Activated naive CD8-positive, alpha-beta T cell treated with anti-CD3 and anti-CD28 coated beads, Interleukin-2, amount 50 U/mL, for 24 hours (primary cell): ENCODE measurements at places on chromosomes 16 and 17.

- no peak for DNase-seq
Observed at GRCh38 chr16:78252757-78253156, 153.3 kb downstream of the WWOX start.

- DNase-seq: no peak
Observed at GRCh38 chr16:10296956-10297340, 88.9 kb upstream of the ATF7IP2 start.

- no peak for DNase-seq
Observed at GRCh38 chr17:497241-498034, 144.8 kb upstream of the RPH3AL start.

DNA sequence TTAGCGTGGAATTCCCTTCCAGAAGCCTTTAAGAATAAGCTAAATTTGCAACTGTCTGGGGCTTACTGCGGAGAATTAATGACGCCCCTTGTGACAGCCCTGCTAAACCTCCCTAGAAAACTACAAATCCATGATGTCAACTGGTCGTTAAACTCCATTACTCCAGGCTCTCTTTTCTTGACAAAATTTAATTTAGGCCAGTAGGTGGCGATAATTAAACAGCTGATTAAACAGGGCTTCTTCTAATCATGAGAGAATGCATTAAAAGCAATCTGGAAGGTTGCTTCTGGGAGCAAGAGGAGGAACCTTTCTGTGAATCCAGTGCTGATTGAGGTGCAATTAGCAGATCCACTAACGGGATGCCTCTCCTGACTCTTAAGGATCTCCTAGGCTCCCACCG, 8.1 kb upstream of the NLRP1 start:
- no peak for DNase-seq

DNA sequence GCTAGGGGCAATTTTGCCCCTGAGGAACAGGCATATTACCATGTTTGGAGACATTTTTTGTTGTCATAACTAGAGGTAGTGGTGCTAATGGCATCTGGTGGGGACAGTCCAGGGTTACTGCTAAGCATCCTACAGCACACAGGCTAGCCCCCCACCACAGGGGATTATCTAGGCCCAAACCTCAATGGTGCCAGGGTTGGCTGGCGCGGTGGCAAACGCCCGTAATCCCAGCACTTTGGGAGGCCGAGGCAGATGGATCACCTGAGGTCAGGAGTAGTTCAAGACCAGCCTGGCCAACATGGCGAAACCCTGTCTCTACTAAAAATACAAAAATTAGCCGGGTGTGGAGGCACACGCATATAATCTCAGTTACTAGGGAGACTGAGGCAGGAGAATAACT, 15.2 kb downstream of the C1QTNF1 start:
- DNase-seq: no peak

- no peak for DNase-seq
Observed at GRCh38 chr17:63434951-63435571, 11.0 kb downstream of the CYB561 start.

DNA sequence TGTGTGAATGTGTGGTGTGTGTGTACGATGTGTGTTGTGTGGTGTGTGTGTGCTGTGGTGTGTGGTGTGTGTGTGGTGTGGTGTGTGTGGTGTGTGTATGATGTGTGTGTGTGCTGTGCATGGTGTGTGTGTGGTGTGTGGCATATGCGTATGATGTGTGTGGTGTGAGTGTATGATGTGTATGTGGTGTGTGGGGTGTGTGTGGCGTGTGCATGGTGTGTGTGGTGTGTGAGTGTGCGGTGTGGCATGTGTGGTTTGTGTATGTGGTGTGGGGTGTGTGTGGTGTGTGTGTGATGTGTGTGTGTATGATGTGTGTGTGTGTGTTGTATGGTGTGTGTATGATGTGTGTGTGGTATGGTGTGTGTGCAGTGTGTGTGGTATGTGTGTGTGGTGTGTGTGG, 50.5 kb upstream of the MPHOSPH6 start:
- DNase-seq: no peak

DNA sequence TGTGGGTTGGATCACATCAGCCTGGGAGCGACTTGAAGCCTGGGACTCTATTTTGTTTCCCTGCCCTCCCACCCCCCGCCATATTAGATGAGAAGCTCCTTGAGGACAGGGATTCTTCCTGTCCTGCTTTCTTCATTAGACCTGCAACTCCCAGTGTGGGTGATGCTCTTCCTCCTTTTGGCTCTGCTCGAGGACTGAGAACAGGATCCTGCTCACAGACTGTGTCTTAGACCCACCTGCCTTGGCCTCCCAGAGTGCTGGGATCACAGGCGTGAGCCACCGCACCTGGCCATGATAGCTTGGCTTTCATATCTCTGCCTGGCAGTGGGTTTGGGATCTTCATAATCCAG, 21.5 kb upstream of the TNS4 start:
- no peak for DNase-seq

DNA sequence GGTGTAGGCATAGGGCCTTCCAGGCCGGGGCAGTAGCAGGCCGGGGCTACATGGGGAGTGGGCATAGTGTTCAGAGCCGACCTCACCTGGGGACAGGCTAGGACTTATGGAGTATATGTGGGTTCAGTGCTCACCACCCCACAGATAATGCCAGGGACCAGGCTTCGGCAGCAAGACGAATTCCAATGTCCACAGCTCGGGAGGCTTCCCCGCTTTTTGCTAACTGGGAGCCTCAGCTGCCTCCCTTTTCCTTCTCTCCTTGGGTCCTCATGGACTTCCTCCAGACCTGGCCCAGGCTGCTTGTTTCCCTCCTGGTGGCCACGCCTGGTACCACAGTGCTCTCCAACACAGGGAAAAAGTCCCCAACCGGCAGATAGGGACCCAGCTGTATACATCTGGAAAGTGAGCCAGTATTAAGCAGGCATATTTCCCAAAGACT, 20.1 kb upstream of the SLC46A1 start:
- DNase-seq: no peak

DNA sequence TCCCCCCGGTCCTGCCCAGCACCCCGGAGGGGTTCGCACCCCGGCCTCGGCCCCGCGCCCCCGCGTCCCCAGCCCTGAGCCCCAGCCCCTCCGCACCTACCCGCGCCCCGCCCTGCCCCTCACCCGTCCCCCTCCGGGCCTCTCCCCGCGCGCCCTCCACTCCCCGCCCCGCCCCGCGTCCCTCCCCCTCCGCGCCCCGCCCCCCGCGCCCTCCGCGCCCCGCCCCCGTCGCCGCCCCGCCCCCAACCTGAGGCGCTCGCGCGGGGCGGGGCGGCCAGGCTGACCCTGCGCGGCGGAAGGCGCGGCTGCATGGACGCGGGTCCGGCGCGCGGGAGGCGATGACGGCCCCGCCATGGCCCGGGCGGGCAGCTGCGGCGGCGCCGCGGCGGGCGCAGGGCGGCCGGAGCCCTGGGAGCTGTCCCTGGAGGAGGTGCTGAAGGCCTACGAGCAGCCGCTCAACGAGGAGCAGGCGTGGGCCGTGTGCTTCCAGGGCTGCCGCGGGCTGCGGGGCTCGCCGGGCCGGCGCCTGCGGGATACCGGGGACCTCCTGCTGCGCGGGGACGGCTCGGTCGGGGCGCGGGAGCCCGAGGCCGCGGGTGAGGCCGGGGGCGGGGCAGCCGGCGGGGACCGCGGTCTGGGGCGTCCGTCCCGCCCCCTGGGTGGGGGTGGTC, at the start of gene SPIRE2:
Gene SPIRE2 (plus strand): TSS at position 277 of the 671 bp plus-strand sequence. CDS start 76 bp downstream, at position 353.
- DNase-seq: peak; percentile 73

GRCh38 chr17:37240381-37240780, 135.4 kb upstream of the C17orf78 start:
- no peak for DNase-seq

- DNase-seq: peak; percentile 61
Observed at GRCh38 chr17:29592850-29593551, at the start of gene ANKRD13B. TSS of gene ANKRD13B (plus strand) at chr17:29593132. CDS start at chr17:29593622, 490 bp downstream.

DNA sequence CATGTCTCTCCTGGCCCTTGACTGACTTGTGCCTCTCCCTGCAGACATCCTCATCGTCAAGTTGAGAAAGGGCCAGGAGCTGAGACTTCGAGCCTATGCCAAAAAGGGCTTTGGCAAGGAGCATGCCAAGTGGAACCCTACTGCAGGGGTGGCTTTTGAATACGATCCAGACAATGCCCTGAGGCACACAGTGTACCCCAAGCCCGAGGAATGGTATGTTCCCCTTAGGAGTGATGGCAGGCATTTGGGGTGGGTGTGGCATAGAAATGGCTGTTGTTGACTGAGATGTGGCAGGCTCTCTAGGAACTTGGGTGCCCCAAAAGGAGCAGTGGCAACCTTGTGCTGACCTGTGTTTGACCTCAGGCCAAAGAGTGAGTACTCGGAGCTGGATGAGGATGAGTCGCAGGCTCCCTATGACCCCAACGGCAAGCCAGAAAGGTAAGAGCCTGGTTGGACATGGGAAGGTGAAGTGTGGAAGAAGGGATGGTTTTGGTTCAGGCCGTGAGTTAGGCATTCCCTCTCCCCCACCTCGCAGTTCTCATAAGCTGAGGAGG, 7.5 kb downstream of the POLR2C start:
- DNase-seq: no peak

DNA sequence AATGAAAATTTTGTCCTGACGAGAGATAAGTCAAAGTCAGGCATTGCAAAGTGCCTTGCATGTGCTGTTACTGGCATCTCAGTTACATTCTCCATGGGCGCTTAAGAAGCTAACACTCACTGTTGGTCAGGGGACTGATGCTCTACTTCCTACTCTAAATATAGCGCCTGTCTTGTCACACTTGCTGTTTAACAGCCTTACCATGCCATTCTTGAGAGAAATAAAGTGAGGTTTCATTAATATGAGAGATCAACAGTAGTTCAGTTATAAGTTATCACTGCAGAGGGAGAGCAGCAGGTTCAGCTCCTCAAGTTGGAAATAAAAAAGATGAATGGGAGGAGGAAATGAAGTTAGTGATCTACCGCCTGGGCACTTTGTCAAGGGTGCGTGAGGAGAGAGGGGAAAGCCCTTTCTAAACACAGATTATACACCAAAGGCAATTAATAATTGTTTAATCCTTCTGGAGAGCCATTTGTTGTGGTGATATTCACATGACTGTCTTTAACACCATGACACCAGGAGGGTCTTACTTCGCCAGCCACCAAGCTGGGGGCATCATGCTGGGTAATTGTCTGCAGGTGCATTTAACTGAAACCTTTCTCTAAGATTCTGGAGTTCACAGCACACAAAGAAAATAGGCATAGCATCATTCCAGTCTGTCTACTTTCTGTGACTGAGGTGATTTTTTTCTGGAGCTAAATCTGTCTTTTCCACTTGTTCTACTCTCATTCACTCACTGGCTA, 568.7 kb upstream of the HSBP1 start:
- no peak for DNase-seq

- DNase-seq: no peak
Observed at GRCh38 chr17:59767176-59767575, 59.7 kb downstream of the VMP1 start.

GRCh38 chr17:78897664-78898047, 5.3 kb downstream of the CEP295NL start:
- no peak for DNase-seq

DNA sequence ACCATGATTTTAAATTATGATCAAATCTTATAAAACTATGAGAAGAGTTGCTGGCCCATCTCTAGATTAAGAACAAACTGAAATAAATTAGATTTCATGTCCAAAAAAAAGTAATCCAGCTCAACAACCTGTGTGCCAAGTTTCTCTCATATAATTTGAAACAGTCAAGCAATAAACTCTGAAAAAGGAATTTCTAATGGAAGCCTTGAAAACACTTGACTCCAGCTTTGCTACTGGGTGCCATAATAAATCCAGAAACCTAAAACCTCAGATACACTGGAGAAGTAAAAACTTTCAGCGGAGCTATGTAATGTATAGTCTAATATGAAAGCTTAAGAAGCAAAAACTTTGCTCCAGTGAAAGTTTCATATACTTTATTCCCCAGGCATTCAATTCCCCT, 25.5 kb downstream of the RPGRIP1L start:
- DNase-seq: no peak

GRCh38 chr16:55638256-55638655, 17.5 kb upstream of the SLC6A2 start:
- no peak for DNase-seq
